WERI-Rb-1 (cell line): ENCODE measurements at places on chromosomes 1 and 21.

DNA sequence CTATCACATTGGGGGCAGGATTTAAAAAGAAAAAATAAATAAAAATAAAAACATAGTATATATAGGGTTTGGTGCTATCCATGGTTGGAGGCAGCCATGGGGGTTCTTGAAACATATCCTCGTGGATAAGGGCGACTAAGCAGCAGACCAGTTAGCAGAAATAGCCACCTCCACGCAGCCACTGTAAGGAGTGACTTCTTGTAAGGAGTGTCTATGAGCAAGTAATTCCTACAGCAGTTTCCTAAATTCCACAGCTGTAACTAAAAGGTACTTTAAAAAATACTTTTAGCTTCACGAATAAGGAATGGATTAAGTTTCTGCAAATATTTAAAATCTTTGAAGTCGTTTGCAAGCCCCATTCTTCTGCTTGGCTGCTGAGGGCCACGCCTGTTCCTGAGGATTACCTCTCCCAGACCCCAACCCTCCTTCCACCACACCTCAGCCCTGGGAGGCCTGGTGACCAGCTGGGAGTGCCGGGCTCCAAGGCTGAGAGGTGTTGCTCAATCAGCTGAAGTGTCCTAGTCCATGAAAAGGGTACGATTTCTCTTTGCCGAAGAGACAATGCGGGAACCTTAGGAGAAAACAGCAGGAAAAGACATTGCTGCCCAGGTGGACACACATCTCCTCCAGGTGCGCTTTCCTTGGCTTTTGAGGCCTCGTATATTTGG lies 115.3 kb downstream of the ADSS2 start:
- DNase-seq, result no peak

DNA sequence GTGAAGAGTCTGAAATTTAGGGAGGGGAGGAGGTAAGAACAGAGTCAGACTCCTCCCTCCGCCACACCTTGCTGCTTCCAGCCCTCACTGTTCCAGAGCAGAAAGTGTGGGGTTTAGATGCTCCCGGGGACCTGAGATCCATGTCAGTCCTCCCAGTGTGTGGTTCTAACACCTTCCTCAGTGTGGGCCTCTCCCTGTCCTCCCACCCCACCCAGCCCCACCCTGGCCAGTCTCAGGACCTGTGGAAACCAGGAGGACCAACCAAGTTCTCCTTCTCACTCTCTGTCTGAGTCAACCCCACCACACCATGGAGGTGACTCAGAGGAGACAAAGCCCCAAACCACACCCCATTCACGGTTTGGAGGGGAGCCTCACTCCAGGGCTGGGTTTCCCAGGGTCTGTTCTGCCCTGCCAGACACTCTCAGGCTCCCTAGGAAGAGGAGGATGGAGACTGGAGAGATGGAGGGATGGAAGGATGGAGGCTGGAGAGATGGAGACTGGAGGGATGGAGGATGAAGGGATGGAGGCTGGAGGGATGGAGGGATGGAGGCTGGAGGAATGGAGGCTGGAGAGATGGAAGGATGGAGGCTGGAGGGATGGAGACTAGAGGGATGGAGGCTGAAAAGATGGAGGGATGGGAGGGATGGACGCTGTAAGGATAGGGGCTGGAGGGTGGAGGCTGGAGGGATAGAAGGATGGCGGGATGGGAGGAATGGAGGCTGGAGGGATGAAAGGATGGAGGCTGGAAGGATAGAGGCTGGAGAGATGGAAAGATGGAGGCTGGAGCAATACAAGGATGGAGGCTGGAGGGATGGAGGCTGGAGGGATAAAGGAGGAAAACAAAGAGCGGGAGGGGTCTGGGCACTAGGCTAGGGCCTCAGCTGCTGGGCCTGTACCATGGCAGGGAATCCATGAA lies 100.9 kb upstream of the RUNX3 start:
- DNase-seq, result no peak

DNA sequence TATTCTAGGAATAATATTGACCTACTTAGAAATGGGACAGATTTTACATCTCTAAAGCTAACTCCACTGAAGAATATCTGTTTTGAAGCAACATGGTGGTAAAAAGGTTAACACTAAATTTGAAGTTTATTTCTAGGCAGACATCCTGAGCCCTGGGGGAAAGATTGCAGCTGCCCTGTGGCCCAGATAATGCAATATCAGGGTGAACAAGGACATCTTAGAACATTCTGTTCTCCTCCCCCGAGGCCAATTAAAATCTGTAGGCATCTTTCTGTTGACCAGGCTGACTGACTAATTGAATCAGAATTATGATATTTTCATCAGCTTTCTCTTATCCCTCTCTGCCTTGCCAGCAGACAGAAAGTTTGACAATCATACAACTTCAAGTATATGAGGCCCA lies 149.8 kb upstream of the DUSP10 start:
- no peak for DNase-seq

DNA sequence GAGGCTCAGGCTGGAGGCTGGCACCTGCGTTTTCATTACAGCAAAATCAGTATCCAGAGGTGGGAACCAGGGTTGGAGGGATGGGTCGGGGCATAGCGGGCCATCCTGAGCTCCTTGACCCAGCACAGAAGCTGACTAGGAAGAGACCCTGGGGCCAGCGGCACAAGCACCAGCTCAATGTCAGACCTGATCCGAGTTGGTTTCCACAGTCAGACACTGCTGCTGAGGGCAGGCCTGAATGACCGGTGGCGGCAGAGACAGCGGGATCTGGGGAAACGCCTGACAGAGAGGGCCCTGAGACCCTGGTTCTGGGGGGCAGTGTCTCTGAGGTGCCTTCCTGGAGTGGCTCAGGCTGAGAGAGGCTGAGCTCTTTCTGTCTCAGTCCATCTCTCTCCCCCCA lies 162.0 kb upstream of the C1orf174 start:
- DNase-seq, result no peak

DNA sequence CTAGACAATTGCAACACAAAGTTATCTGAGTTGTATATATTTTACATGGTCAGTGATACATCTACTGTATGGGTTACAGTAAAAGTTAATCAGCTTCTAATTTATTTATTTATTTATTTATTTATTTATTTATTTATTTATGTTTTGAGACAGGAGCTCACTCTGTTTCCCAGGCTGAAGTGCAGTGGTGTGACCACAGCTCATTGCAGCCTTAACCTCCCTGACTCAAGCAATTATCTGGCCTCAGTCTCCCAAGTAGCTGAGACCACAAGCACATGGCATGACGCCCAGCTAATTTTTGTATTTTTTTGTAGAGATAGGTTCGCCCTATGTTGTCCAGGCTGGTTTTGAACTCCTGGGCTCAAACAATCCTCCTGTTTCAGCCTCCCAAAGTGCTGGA lies 241.6 kb downstream of the PTPRC start:
- DNase-seq, result no peak
